Fibroblast of villous mesenchyme (primary cell): ENCODE measurements at places on chromosomes 2 and 18. TPM values are rescaled to one million over a fixed set of nuclear protein-coding genes. Genes with fewer than 3 reads are reported as not detected.
A peak's percentile ranks its signal among the peaks of the same experiment; 100 is the strongest.

Gene TCF4
- 81.5 and 84.6 TPM in 2 replicates for total RNA-seq

Gene ALKAL2
- total RNA-seq, result 0.43 TPM in 1 of 2 replicates, not detected in the other

Gene HOXD13
- 0.43 TPM in 1 of 2 replicates, not detected in the other for total RNA-seq

Gene SERPINB10
- total RNA-seq, result not detected in 2 replicates

Gene COMMD1
- total RNA-seq, result 59.2 and 63.5 TPM in 2 replicates

DNA sequence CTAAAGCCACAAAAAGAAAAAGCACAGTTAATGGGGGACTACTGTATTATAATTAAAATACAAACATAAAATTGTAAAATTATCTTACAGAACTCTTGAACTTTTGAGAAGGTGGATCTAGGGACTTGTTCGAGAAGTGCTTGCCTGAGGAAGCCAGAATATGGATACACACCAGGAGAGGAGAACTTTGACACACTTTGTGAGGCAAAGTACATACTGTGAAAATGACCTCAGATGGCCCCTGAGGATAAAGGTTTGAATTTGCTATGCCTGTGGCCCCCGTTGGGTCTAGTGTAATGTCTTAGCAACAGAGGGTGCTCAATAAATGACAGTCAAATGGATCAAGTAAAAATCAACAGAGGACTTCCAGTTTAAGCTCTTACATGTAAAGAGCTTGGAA lies 148.2 kb upstream of the CYP1B1 start:
- DNase-seq, result no peak

DNA sequence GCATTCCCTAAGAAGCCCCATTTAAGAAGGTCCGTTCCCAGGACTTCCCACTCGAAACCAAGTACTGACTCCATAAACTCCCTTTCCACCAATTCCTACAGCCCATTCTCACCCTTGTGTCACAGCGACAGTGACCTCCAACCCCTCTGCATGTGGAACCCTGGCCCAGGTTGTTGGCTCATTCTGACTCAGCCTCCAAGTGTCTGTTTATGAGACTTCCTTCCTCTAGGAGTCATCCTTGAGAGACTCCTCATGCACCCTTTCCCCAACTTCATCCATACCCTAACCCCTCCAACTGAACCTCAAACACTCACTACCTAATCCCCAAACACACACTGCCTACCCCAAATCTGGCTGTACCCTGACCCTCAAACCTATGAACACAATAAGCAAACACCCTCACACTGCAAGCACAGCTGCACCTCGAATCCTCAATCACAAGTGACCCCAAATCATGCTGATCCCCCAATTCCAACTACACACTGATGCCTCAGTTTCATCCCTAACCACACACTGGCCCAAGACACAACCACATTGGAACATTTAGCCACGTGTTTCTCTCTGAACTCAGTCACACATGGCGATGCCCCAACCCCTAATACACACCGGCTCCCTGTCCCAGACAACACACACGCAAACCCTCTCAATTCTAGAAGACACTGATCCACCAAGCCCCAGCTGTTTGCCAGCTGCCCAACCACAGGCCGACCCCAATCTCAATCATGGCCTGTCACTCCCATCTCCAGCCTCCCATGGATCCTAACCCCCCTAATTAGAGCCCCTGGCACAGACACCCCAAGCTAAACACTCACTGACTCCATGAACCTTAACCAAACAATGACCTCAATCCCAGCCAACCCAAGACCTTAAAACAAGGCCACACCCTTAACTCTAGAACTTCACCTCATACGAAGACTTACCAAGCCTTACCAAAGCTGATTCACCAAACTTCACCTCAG lies 219.6 kb downstream of the CYP26B1 start:
- DNase-seq, result no peak

DNA sequence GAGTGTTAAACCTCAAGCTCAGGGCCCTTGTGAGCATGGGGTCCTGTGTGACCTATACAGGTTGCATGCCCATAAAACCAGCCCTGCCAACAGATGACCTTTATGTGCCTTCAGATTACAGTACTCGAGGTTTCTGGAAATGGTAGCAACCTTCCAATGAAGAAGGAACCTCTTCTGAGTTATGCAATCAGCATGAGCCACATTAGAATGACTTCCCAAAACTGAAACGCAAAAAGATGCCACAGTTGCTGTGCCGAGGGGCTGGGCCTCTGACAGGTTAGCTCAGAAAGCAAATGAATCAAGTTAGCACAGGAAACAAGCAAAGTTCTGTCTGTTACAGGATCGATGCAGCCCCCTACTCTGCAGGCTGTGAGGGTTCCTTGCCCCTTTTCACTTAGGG lies 37.7 kb downstream of the TGFA start:
- no peak for DNase-seq

- DNase-seq, result no peak
Measured at GRCh38 chr2:8638327-8638726, 43.5 kb upstream of the ID2 start.

GRCh38 chr2:156903335-156903734 lies 354.2 kb upstream of the GALNT5 start:
- DNase-seq, result no peak

DNA sequence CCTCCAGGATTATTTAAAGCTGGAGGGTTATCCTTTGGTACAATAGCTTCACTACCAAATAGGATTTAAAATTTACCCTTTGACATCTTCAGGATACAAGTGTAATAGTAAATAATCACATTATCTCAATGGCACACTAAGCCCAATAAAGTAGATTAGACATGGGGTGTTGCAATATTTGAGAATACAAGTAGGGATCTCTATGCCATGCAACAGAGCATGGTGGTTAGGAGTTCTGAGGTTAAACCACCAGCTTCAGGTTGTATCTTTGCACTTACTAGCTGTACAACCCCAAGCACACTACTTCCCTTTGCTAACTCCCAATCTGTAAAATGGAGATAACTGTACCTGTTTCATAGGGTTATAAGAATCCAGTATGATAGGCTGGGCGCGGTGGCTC lies 6.2 kb downstream of the MBD2 start:
- no peak for DNase-seq

DNA sequence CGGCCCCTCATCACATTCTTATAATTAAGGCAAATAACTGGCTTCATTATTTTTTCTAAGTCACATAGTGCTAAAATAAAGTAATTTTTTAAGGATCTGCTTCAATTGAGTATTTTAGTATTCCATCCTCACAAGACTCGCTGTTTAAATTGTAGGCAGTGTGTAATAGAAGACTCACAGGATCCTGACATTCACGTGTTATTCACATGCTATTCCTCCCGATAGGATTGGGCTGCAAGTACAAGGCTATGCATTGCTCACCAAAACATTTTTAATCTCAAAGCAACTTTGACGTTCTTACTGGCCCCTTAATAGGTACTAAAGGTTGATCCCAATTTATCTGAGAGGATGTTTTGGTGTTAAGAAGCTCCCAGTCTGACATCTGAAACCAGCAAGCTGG lies 127.6 kb upstream of the L3MBTL4 start:
- DNase-seq, result no peak

DNA sequence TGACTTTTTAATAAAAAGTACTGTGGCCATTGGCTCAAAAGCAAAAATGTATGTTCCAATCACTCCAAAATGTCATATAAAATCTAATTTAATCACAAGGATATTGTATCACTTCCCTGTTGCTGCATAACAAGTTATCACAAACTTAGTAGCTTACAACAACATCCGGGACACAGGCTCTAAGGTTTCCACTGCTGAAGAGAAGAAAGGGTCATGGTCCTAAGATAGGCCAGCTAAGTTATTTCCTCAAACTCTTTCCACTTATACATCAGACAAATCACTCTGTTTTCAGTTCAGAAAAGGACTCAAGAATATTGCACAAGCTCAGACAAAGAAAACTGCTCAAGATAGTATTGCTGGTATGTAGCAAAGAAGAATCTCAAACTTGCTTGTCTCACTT lies 78.5 kb upstream of the SULT1C3 start:
- DNase-seq, result no peak

DNA sequence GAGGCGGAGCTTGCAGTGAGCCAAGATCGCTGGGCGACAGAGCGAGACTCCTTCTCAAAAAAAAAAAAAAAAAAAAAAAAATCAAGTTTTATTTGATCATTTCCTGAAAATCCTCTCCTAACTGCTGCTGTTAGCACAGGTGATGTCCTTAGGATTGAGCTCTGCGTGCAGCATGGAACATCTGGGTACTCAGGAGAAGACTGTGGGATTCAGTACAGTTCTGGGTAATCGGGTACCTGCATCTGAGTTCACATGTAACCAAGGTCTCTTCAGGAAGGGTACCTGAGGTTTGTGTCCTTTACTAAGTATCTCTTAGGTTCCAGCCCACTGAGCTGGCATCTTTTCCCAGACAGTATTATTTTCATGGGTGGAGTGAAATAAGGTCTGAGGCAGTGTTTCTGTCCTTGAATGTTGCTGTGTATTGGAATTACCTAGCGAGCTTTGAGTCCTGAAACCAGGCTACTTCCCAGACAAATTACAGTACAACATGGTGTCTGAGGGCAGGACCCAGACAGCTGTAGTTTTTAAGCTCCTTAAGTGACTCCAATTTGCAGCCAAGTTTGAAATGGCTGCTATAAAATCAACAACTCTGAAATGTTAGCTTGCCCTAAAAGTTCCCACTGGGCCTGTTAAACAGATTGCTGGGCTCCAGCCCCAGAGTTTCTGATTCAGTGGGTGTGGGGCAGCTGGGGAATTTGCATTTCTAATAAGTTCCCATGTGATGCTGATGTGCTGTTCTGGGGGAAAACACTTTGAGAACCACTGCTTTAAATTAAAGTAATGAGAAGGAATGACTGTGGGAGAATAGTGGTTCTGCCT lies 120.5 kb downstream of the PMAIP1 start:
- DNase-seq, result peak; percentile 32

DNA sequence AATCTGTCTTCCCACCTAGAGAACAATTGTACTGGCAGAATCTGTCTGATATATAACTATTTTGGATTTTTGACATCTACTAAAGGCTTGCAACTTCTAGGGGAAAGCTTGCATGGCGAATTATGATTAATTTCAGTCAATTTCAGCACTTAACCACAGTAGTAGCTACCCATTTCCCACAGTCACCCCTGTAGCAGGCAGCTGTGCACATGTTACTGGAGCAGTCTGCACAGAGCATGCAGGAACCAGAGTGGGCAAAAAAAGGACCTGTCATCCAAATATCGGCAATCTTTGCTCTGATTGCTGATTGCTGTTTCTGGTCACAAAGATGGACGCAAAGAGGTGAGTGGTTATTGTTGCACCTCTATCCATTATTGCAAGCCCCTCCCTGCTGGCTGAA lies 473.3 kb downstream of the SPAG16 start:
- no peak for DNase-seq

GRCh38 chr2:128291161-128291843 lies 27.4 kb downstream of the HS6ST1 start:
- DNase-seq, result no peak

DNA sequence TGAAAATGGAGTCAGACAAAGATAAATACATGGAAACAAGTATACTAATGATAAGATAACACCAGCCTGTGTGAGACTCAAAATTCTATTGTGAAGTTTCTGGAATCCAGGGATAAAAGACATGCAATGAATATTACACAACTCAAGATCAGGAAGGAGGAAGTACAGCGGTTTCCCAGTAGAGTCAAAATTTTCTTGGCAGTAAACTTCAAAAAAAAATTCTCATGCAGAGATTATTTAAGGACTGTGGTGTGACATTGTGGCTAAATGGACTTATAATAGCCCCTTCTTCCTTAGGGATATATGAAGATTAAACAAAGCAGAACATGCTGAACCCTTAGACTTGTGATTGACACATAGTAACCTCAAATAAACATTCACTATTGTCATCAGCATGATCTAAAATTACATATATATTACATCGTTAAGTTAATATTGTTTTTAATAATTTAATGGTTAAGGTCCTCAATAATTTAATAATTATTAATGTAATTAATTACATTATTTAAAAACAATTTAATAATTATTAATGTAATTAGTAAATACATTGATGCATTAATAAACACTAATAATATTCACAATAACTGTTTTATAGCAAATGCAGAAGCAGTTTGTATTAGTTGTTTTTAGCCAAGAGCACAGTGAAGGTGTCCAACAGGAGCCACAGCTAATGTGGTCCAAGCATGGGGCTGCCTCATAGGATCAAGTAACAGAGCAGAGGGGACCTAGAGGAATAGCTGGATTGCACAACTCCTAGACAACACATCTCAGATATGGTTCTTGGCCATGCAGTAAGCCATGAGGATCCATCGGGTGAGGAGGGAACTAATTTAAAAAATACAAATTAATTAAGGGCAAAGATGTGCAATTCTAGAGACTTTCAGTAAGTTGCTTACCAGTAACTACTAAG lies 77.3 kb downstream of the POLE4 start:
- DNase-seq, result no peak

DNA sequence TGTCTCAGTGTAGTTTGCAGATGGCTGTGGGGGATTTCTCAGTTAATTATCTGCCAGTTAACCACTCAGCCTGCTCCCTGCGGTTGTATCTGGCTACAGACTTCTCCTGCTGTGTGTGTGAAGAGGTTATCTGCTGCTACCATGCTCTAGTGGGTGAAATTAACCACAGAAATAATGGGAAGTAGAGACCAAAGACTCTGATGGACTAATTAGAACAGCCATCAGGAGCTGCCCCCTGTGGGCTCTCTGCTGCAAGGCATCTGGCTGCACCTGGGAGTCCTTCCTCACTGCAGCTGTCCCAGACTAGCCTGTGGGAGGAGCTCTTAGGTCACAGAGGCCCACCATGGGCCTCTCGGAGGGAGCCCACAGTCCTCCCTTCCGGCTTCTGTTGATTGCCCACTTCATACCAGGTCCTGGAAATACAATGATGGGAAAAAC lies 66.6 kb downstream of the CTIF start:
- DNase-seq, result peak; percentile 51

- no peak for DNase-seq
Measured at GRCh38 chr2:39834426-39834825, 55.4 kb upstream of the THUMPD2 start.

- DNase-seq, result peak; percentile 28
Measured at GRCh38 chr2:23596316-23596885, 211.4 kb downstream of the KLHL29 start.

GRCh38 chr18:2656237-2656980 lies 883 bp downstream of the SMCHD1 start:
- DNase-seq, result peak; percentile 70

- DNase-seq, result peak; percentile 48
Measured at GRCh38 chr2:39118786-39119499, 1.9 kb downstream of the SOS1 start.

DNA sequence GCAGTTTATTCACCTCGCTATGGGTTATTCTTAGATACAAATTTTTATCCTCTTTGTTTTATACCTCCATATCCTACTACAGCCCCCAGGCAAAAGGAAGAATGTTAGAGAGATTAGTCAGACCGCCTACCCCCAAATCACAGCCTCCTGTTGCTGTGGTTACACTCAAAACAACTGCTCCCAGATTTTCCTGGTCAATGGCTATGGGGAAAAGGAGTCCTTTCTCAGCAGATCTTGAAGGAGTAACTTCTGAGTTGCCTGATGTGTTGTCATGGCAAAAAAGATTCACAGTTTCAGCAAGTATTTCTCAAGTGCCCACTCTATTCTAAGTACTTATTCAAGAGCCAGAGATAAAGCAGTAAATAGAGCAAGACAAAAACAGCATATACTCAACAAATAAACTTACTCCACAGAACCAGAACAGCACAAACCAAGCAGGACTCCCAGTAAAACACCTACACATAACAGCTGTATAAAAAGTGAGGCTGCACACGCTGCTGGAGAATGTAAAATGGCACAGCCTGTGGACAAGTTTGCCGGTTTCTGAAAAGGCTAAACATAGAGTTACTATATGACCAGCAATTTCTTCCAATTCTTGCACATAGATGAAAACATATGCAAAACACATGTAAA lies 104.8 kb downstream of the NOL10 start:
- DNase-seq, result peak; percentile 78

GRCh38 chr2:8511868-8512612 lies 169.8 kb upstream of the ID2 start:
- no peak for DNase-seq

- DNase-seq, result no peak
Measured at GRCh38 chr2:18506883-18507509, 53.5 kb downstream of the RDH14 start.
